Endothelial cell of umbilical vein (primary cell): ENCODE measurements at places on chromosomes 3 and 15. TPM values are rescaled to one million over a fixed set of nuclear protein-coding genes. Genes with fewer than 3 reads are reported as not detected.

SLC28A2 gene
- not detected in 2 replicates for polyA plus RNA-seq

LCTL gene
- polyA plus RNA-seq = 0.04 TPM in 1 of 2 replicates, not detected in the other

LPCAT4 gene
- 51.3 and 69.2 TPM in 2 replicates for polyA plus RNA-seq

AGTR1 gene
- not detected in 2 replicates for polyA plus RNA-seq

SOX2 gene
- polyA plus RNA-seq = 0.23 and 0.25 TPM in 2 replicates

GP5 gene
- 0.03 and 0.06 TPM in 2 replicates for polyA plus RNA-seq

DNA sequence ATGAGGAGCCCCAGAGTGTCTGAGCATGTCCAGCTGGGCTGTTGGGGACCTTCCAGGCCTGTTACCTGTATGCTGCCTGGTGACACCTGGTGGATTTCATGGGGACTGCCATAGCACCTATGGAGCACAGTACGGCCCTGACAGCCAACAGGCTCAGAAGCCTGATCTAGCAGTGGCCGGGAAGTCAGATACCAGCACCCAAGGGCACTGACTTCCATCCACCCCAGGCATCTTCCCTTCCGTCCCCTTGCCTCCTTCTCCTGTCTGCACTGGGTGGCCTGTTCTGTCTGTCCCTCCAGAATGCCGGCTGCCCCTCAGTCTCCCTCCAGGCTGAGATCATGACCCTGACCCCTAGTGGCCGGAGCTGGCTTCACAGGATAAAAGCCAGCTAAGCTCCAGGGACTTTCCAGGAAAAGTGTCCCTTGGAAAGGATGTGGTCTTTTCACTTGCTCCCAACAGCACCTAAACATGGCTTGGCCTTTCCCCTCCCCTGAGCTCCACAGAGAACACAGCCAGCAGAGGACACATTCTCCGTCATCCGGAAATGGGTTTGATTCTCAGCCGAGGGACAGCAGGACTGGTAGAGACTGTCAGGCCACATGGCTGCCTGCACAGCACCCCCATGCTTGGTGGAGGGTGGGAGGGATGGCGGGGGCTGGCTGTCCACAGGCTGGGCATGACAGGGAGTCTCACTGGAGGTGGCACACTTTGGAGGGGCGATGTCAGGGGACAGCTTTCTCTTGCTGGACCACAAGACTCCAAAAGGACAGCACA lies 9.5 kb downstream of the RPS17 start:
- no peaks in the 10 kb centered on the region for H3K27me3 ChIP-seq
- no peaks in the 10 kb centered on the region for H3K36me3 ChIP-seq
- H3K4me3 ChIP-seq = no peak overlapping the region
- H3K4me1 ChIP-seq = no peaks in the 10 kb centered on the region
- peak; percentile 78 for DNase-seq

DNA sequence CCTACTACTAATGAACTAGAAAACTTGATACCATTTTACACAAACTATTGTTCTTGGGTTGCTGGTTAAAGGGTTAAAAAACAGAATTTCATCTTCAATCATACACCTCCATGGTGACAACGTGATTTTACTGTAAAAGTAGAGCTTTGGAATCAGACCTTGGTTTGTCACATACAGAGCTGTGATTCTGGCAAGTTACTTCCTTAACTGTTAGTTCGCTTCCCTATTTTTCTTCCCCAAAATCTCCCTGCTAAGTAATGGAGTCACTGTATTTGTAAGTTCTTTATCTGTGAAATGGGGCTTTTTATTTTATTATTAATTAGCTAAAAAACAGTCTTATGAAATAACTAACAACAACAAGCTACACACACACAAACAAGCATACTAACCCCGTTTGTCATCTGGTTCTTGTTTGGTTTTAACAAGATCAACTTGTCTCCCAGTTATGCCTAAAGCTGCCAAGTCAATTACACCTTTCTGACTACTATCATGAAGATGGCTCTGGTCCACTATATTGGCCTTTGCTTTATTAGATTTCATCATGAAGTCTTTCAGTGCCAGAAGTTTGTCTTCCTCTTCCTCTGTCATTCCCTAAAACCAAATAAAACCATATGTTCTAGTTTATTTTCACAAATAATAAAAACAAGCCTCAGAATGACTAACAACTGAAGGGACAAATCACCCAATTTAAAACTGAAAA lies 38.6 kb downstream of the PIK3R4 start:
- H3K27me3 ChIP-seq = no peaks in the 10 kb centered on the region
- DNase-seq = no peak
- no peak overlapping the region for H3K4me3 ChIP-seq
- peaks cover 6% of the 10 kb centered on the region for H3K36me3 ChIP-seq
- peaks cover 4% of the 10 kb centered on the region for H3K4me1 ChIP-seq

DNA sequence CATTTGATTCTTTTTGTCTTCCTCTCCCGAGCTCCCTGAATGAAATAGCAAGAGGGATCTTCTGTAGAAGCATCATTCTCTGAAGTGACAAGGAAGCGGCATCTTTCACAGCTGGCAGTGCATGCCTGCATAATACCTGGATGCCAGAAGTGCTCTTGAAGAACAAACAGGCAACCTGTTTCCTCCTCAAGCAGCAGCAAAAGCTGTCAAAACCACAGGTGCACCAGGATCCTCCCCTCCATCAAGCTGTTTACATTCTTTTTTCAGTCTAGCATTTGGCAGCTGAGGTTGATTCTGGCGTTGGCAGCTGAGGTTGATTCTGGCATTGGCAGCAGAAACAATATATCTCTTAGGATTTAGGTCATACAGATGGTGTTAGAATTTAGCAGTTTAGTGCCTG lies 979.0 kb downstream of the TUSC7 start:
- DNase-seq = no peak
- no peaks in the 10 kb centered on the region for H3K27me3 ChIP-seq
- H3K36me3 ChIP-seq = no peaks in the 10 kb centered on the region
- peaks cover 7% of the 10 kb centered on the region for H3K4me1 ChIP-seq

DNA sequence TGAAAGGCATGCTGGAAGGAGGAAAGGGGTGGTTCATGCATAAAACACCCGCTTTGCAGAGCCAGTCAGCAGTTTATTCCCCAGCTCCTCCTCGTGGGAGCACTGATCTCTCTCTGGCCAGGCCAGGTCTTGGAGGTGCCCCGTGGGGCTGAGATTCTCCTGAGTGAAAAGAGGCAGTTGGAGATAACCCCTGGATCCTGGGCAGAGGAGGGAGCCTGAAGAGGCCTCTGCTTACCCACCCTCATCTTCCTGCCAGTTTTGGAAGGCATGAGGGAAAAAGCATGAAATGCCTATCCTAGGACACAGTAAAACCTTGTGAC lies 108.3 kb downstream of the SEMA5B start:
- H3K27me3 ChIP-seq = peaks cover 31% of the 10 kb centered on the region
- no peak for DNase-seq
- H3K4me1 ChIP-seq = no peaks in the 10 kb centered on the region

DNA sequence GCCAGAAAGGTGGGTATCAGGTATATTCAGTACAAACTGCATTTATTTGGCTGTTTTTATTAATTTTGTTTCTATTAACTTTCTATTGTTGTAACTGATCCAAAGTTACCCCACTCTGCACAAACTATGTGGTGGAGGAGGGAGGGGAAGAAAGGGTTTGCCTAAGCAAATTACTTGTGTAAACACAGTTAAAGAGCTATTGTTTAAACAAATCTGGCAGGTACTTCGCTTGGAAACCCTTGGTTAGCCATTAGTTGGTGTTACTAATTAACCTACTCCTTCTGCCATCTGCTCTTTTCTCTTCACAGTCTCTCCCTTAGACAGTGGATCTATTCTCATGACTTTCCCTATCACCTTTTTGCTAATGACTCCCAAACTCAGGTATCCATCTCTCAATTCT lies 328.4 kb upstream of the NECTIN3 start:
- DNase-seq = no peak
- H3K36me3 ChIP-seq = no peaks in the 10 kb centered on the region
- H3K4me3 ChIP-seq = no peak overlapping the region
- H3K4me1 ChIP-seq = peaks cover 2% of the 10 kb centered on the region
- no peaks in the 10 kb centered on the region for H3K27me3 ChIP-seq

- peak; percentile 56 for DNase-seq
- H3K36me3 ChIP-seq = no peaks in the 10 kb centered on the region
- no peak overlapping the region for H3K4me3 ChIP-seq
- H3K27ac ChIP-seq = no peak overlapping the region
- no peaks in the 10 kb centered on the region for H3K27me3 ChIP-seq
These were observed 8.9 kb downstream of the CMTM6 start for GRCh38 chr3:32493437-32494414.

GRCh38 chr15:43132830-43133429 lies 456 bp upstream of the TMEM62 start:
- H3K27me3 ChIP-seq = no peaks in the 10 kb centered on the region
- H3K4me1 ChIP-seq = peaks cover 11% of the 10 kb centered on the region
- peak overlapping the region; percentile 12 for H3K27ac ChIP-seq
- DNase-seq = peak; percentile 5
- peak overlapping the region; percentile 17 for H3K4me3 ChIP-seq

DNA sequence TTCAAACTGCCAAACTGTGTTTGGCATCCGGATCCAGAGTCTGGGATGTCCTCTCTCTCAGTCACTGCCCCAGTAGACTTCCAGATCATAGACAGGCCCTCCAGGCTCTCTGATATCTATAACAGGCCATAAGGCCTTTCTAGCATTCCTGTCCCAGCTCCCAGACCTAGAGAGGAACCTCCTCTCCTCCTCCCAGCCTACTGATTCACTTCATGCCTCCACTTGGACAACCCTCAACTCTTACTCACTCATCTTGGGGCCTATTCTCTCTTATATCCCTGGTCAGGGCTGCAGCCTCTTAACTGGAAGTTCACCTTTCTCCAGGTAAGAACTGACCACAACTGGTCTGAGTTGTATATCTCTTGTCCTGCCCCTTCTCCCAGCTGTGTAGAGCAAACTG lies 253.7 kb upstream of the TRIM42 start:
- H3K36me3 ChIP-seq = no peaks in the 10 kb centered on the region
- H3K4me3 ChIP-seq = no peak overlapping the region
- no peaks in the 10 kb centered on the region for H3K27me3 ChIP-seq
- DNase-seq = no peak
- no peak overlapping the region for H3K27ac ChIP-seq
- no peaks in the 10 kb centered on the region for H3K4me1 ChIP-seq

DNA sequence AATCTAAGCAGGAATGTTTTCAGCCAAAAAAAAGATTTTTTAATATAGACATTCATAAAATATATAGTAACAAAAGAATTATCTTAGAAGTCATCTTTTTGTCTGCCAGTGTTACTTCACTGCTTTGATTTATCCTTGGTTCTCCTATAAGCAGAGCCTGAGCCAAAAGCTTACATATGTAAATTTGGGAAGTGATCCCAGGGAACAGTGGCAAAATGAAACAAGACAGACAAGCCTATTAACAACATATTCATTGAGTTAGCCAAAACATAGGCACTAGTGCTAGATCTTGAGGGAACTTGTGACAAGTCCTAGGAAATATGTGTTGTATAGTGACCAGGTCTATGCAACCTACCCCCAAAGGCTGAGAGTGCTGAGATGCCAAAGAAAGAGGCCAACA lies 11.3 kb downstream of the GTPBP8 start:
- H3K27ac ChIP-seq = no peak overlapping the region
- DNase-seq = no peak
- H3K27me3 ChIP-seq = no peaks in the 10 kb centered on the region
- no peak overlapping the region for H3K4me3 ChIP-seq
- peaks cover 14% of the 10 kb centered on the region for H3K36me3 ChIP-seq
- H3K4me1 ChIP-seq = peaks cover 7% of the 10 kb centered on the region

DNA sequence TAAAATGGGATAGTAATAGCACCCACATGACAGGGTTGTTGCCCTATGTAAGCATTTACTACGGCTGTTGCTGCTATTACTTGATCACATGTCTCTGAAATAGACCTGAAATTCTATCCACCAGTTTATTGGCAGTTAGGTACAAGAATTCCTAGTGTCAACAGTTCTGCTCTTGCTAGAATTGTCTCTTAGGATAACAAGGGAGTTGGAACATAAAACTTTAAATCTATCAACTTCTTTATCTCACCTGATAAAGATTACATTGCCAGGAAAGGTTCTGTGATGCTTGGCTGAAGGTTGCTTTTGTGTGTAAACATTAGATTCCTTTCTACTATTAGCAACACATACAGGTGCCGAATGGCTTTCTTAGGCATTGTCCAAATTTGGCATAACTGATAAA lies 38.7 kb downstream of the ATP13A4 start:
- H3K36me3 ChIP-seq = no peaks in the 10 kb centered on the region
- H3K4me1 ChIP-seq = no peaks in the 10 kb centered on the region

DNA sequence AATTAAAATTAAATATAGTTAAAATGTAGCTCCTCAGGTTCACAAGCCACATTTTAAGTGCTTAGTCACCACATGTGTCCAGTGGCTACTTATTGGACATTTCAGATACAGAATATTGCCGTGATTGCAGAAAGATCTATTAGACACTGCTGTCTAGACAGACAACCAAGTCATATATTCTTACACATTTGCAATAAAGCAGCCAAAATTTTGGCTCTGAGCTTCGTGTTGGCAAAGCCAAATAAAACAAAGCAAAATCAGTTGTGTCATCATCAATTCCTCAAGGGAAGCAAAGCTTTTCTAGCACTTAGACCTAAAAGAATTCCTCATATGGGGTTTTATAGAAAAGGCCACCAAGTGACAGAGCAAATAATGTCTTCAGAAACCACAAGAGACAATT lies 193.1 kb upstream of the LPP start:
- no peak for DNase-seq
- H3K36me3 ChIP-seq = no peaks in the 10 kb centered on the region
- H3K27me3 ChIP-seq = peaks cover 2% of the 10 kb centered on the region

DNA sequence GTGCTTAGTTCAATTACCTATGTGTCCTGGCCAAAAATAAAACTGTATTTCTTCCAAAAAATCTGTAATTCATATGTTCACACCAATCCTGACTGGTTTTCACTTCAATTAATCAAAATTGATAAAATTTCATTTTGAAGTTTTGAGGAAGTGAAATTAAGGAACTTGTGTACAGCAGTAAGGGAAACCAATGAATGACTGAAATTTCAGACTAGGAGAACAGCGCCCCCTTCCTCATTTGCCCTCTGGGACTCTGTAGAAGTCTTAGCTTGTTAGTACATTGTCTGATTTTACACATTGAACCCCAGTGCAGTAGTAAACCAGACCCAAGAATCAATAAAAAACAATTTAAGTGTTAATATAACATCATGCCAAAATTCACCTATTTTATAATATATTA lies 495.3 kb upstream of the AGTR1 start:
- H3K4me1 ChIP-seq = no peaks in the 10 kb centered on the region
- H3K27me3 ChIP-seq = no peaks in the 10 kb centered on the region
- H3K4me3 ChIP-seq = no peak overlapping the region
- no peaks in the 10 kb centered on the region for H3K36me3 ChIP-seq
- DNase-seq = no peak

DNA sequence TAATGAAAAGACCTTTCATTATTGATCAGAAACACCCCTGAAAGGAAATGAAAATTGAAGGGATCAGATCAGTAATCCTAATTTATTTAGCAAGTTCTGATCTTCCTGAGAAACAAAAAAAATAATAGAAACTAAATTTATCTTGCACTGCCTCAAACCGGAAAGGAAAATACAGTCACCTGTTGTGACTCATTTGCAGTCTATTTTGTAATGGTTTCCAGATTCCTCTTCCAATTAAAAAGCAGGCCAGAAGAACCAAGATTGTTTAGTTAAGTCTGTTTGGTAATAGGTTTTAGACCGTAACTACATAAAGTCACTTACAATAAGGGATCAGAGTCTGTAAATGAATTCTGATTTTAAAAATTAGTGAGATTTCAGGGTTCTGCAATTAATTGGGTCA lies 49.7 kb upstream of the ATOSA start:
- H3K27ac ChIP-seq = peak overlapping the region; percentile 73
- no peaks in the 10 kb centered on the region for H3K36me3 ChIP-seq
- DNase-seq = peak; percentile 73
- no peaks in the 10 kb centered on the region for H3K27me3 ChIP-seq
- no peak overlapping the region for H3K4me3 ChIP-seq
- peaks cover 38% of the 10 kb centered on the region for H3K4me1 ChIP-seq

GRCh38 chr15:78415284-78415683 lies 22.7 kb upstream of the IREB2 start:
- DNase-seq = peak; percentile 14
- no peaks in the 10 kb centered on the region for H3K36me3 ChIP-seq
- no peak overlapping the region for H3K27ac ChIP-seq
- H3K4me1 ChIP-seq = peaks cover 12% of the 10 kb centered on the region
- no peak overlapping the region for H3K4me3 ChIP-seq
